ENCODE measurements at places on chromosomes 16 and 17.

DNA sequence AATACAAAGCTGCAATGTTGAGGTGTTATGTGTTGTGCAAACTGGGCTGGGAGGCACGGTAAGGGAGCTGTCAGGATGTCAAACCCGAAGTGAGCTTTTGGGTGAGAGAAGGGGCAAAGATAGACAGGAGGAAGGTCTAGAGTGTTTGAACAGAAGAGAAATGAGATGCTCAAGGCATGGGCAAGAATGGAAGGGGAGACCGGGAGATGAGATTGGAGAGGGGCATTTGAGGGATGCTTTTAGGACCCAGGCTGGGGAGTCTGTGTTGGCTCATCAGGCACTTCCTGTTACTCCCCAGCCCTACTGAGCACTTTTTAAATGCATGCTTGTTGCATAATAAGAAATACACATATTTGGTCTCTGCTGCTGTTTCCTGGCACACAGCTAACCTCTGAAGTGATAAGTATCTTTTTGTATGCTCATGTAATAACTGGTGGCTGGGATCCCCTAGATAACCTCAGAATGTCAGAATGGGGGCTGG is 13.7 kb downstream of the UNC45B start:
- no peak for DNase-seq

GRCh38 chr16:47697826-47698225 is 236.7 kb downstream of the PHKB start:
- DNase-seq = no peak

GRCh38 chr16:54974367-54974766 is 43.7 kb downstream of the IRX5 start:
- peak; percentile 33 for DNase-seq

DNA sequence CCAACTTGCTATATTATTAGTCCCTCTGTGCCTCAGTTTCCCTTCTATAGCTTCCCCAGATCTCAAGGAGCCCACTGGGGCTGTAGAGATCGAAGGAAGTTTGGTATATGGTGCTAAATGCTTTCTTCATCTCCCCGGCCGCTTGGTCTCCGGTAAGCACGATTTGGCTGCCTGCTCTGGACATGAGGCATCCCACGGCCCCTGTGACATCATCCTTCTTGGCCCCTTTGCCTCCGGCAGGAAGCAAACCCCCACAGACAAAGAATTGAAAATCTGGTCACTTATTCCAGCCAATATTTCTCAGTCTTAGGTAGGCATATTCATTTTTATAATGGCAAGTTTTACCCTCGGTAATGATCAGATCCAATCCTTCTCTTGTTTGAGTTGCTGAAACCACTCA is 65.8 kb downstream of the WSCD1 start:
- DNase-seq = no peak

- no peak for DNase-seq
These were observed 26.8 kb downstream of the TBC1D16 start for GRCh38 chr17:80008848-80009247.

DNA sequence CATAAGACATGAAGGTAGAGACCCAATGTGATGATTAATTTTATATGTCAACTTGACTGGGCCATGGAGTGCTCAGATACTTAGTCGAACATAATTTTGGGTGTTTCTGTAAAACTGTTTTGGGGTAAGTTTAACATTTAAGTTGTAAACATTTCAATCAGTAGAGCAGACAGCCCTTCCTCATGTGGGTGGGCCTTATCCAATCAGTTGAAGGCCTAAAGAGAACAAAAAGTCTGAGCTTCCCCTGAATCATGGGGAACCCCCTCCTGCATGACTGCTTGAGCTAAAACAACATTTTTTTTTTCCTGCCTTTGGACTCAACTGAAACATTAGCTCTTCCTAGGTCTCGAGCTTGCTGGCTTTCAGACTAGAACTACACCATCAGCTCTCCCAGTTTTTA is 327.3 kb upstream of the SOX9 start:
- DNase-seq = no peak

GRCh38 chr17:72479113-72479512 is 358.3 kb downstream of the SOX9 start:
- DNase-seq = no peak

DNA sequence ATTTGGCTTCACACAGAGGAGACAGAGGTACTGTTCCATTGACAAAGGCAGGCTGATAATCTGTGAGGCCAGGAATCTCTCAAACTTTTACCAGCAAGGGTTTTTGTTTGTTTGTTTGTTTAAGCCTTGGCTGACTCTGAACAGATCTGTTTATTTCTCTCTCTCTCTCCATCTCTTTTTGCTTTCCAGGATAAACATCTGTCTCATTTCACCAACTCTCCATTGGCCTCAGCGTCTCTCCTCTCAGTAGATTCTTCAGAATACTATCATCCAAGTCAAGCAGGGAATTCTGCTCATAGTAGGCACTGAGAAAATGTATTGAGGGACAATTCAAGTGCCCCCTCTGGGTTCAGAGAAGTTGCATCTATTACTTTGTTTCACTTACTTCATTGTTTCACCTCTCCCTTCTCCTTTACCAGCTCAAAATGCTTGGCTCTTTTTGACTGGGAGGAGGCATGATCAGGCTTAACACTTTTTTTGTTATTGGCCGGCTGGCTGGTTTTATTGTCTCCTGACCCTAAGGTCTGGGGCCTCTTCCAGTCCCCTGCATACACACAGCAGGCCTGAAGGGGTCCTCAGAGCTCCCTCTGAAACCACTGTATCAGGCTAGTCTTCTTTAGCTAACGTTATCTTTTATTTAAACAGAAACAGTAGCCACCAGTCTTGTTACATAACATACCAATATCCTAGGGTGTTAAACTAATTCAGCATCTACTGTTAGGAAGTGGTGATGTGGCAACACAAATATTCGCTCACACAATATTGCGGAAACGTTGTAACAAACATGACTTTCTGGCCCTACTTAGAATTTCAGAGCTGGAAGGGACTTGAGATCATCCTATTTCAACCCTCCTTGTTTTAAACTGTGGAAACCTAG is 2.0 kb upstream of the YPEL2 start:
- DNase-seq = no peak

DNA sequence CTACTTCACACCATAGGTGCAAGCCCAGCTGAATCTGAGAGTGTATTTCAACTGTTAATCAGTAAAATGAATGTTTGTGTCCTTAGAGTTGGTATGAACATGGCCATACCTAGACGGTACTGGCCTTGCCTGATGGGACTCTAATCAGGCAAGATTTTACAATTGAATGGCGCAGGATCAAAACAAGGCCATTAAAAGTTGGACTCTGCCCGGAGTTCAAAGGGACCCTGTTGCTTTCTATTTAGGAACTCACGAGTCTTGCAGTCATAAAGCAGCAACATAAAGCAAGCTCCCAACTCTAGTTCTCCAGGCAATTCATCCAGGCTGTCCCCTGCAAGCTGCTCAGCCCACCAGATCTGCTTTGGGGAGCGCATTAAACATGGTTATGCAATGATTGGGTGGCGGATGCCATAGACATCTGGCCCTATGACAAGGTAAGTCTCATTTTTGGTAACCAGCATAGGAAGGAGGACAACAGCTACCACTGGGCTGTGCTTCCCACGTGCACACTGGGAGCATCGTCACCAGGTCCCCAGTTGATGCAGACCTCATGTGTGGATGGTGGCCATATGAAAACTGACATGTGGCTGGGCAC is 8.8 kb downstream of the TMEM186 start:
- DNase-seq = no peak

GRCh38 chr17:47983492-47984223 is 12.7 kb downstream of the CDK5RAP3 start:
- no peak for DNase-seq

DNA sequence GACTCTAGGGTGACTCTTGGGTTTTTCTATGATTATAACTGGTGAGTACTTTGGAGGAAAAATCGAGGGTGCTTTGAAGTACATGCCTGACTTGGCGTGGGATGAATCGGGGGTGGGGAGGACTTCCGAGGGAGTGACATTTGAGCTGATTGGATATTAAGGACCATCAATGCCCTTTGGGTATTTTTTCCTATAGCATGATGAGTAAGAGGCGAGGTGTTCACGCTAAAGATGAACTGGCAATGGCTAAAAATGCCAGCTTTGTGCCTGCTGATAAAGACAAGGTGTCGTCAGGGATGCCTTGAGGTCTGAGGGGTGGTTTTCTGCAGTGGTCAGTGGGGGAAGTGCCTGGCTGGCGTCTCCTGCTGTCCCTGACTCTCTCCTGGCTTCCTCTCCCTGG is 25.3 kb downstream of the USP43 start:
- no peak for DNase-seq

GRCh38 chr17:81109957-81110356 is 55.4 kb upstream of the PVALEF start:
- DNase-seq = no peak

All from right renal cortex interstitium (tissue), 3 donors.